ENCODE measurements at places on chromosomes 12 and 14. TPM values are rescaled to one million over a fixed set of nuclear protein-coding genes. Genes with fewer than 3 reads are reported as not detected.

LRCOL1 gene
- total RNA-seq = not detected

ISCA2 gene
- 24.9 TPM for total RNA-seq

ARF3 gene
- total RNA-seq = 130 TPM

CCDC197 gene
- not detected for total RNA-seq

ALDH1L2 gene
- total RNA-seq = 3.9 TPM

KLHL33 gene
- total RNA-seq = 0.35 TPM

HDAC7 gene
- total RNA-seq = 55.1 TPM

CLEC1B gene
- not detected for total RNA-seq

EXOC3L4 gene
- not detected for total RNA-seq

LHX5 gene
- total RNA-seq = not detected

SLCO1B1 gene
- 0.24 TPM for total RNA-seq

ADAMTS20 gene
- total RNA-seq = 8.7 TPM

DNA sequence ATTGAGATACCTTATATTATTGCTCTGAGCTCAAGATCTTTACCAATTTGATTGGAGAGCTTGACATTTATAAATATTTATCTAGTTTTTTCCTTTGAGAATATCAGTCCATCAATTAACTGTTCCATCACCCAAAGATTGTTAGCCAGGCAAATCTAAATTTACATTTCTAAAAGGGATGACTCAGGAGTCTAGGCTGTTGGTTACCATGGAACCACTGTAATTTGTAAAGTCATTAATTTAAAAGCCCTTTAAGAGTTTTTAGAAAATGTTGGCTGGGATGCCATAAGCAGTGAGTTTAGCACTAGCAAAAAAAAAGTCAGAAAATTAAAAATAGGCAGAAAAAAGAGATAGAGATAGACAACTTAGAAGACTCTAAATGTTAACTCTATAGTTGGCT lies 19.5 kb upstream of the SERPINA1 start:
- no peak overlapping the region for H3K4me3 ChIP-seq
- no peak for DNase-seq
- peaks cover 7% of the 10 kb centered on the region for H3K36me3 ChIP-seq
- no peaks in the 10 kb centered on the region for H3K27me3 ChIP-seq
- no peak overlapping the region for H3K27ac ChIP-seq

DNA sequence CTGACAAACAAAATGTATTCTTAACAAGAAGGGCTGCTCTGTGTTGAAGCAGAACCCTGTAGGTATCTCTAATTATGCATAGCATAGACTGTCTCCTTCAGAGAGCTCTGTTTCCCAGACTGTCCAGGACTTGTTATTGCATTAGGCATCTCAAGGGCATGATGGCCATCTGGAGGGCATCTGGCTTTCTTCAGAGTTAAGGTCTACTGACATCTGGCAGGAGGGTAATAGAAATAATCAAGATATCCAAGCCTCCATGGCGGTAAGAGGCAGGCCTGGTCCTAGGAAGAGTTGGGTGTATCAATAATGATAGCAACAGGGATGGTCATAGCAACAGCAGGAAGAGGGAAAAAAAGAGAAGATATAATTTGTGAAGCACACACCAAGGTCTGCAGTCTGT lies 161.2 kb downstream of the TTC8 start:
- no peaks in the 10 kb centered on the region for H3K4me1 ChIP-seq
- no peak overlapping the region for H3K4me3 ChIP-seq
- no peak overlapping the region for H3K27ac ChIP-seq
- no peak for DNase-seq
- H3K27me3 ChIP-seq = no peaks in the 10 kb centered on the region

- no peaks in the 10 kb centered on the region for H3K36me3 ChIP-seq
- H3K4me1 ChIP-seq = no peaks in the 10 kb centered on the region
- H3K27me3 ChIP-seq = no peaks in the 10 kb centered on the region
- H3K27ac ChIP-seq = no peak overlapping the region
Measured at GRCh38 chr12:131379738-131380137, 331.2 kb upstream of the SFSWAP start.

GRCh38 chr12:89663577-89664357 lies 44.9 kb downstream of the ATP2B1 start:
- no peak overlapping the region for H3K27ac ChIP-seq
- peaks cover 9% of the 10 kb centered on the region for H3K4me1 ChIP-seq
- H3K27me3 ChIP-seq = no peaks in the 10 kb centered on the region
- H3K4me3 ChIP-seq = no peak overlapping the region
- no peaks in the 10 kb centered on the region for H3K36me3 ChIP-seq

GRCh38 chr14:69242311-69243224 lies 17.4 kb upstream of the GALNT16 start:
- H3K4me3 ChIP-seq = no peak overlapping the region
- H3K4me1 ChIP-seq = no peaks in the 10 kb centered on the region
- H3K36me3 ChIP-seq = peaks cover under 1% of the 10 kb centered on the region
- H3K27ac ChIP-seq = no peak overlapping the region
- DNase-seq = peak; percentile 82
- no peaks in the 10 kb centered on the region for H3K27me3 ChIP-seq

DNA sequence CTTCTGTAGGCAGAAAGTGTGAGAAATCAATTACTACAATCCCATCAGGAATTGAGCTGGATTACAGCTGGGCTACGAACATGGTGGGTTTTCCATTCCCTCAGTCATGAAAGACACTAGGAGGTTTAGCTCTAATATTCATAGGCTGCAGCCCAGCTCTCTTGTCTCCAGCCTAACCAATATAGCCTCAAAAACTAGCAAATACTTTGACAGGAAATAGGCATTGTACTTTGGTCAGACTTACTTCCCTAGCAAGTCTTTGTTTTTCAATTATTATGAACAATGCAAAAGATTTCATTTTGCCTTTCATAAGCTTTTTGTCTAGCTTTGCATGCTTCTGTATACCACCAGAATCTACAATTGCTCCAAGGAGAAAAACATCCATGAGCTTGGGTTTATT lies 296.2 kb downstream of the GPHN start:
- H3K27me3 ChIP-seq = no peaks in the 10 kb centered on the region
- no peak for DNase-seq
- H3K4me3 ChIP-seq = no peak overlapping the region
- H3K36me3 ChIP-seq = no peaks in the 10 kb centered on the region
- no peaks in the 10 kb centered on the region for H3K4me1 ChIP-seq
- no peak overlapping the region for H3K27ac ChIP-seq

DNA sequence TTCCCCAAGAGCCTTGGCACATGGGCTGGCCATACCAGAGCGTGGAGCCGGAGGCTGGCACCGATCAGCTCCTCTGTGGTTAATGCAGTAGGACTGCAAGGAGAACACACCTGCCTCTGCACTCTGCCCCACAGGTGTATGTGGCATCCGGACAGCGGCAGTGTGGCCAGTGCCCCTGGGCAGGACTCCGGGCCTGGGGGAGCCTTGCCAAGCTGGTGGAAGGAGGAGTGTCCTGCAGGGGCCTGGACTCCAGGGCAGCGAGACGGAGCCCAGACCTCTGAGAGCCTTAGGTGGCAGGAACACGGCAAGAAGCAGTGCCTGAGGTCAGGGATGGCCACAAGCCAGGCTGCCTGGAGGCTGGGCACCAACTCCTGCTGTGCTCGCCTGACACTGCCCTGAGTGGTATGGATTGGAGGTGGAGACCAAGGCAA lies 5.3 kb upstream of the BEGAIN start:
- H3K27ac ChIP-seq = no peak overlapping the region
- no peak for DNase-seq
- no peaks in the 10 kb centered on the region for H3K36me3 ChIP-seq
- peaks cover 15% of the 10 kb centered on the region for H3K27me3 ChIP-seq
- no peaks in the 10 kb centered on the region for H3K4me1 ChIP-seq

DNA sequence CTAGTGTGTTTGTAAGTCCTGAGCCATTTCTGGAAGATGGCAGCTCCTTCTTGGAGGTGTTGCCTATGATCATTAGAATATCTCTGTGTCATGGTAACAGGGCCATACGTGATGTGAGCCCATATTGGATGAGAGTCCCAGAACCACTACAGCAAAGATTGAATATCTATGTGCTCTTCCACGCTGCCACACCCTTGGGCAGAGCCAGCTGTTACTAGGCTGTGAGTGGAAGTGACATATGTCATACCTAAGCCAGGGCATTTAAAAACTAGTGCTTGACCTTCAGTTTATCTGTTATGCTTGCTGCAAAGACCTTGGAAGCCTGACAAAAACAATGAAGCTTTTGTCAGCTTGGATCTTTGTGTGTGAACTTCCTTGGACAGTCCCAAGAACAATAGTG lies 495.1 kb upstream of the CCDC196 start:
- DNase-seq = no peak
- H3K27me3 ChIP-seq = no peaks in the 10 kb centered on the region
- no peak overlapping the region for H3K4me3 ChIP-seq
- no peak overlapping the region for H3K27ac ChIP-seq
- H3K4me1 ChIP-seq = peaks cover 15% of the 10 kb centered on the region
- no peaks in the 10 kb centered on the region for H3K36me3 ChIP-seq

- no peak for DNase-seq
- H3K4me1 ChIP-seq = no peaks in the 10 kb centered on the region
- H3K27ac ChIP-seq = no peak overlapping the region
- H3K4me3 ChIP-seq = no peak overlapping the region
Measured at GRCh38 chr14:96783915-96784224, 13.3 kb upstream of the VRK1 start.

GRCh38 chr12:119989361-119989730 lies 310 bp downstream of the BICDL1 start:
- peak overlapping the region; percentile 52 for H3K4me3 ChIP-seq
- H3K27ac ChIP-seq = no peak overlapping the region

GRCh38 chr14:104048758-104049507 lies 36.6 kb upstream of the ASPG start:
- H3K36me3 ChIP-seq = no peaks in the 10 kb centered on the region
- no peaks in the 10 kb centered on the region for H3K27me3 ChIP-seq
- no peak overlapping the region for H3K27ac ChIP-seq

DNA sequence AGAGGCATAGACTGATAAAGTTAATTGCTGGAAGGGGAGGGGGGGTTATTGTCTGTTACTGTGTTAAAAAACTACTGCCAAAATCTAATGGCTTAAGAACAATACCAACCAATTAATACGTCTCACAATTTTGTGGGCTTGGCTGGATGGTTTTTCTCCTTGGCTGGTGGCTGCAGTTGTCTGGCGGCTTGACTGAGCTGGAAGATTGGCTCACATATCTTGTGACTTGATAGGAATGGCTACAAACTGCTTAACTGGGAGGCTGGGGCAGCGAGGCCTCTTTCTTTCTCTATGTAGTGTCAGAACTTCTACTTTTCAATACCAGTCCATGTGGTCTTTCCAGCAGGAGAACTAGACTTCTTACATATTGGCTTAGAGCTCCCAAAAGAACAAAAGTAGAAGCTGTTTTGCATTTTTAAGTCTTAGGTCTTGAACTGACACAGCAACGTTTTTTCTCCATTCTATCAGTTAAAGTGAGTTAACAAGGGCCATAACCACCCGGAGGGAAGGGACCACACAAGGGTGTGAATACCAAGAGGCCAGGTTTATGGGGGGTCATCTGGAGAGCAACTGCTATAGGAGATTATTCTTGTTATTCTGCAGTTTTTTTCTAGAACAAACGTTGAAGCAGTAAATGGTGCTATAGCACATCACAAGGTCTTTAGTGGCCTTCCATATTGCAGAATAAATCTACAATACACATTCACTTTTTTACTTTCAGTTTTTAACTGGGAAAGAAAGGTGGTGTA lies 46.9 kb downstream of the ZDHHC17 start:
- no peaks in the 10 kb centered on the region for H3K27me3 ChIP-seq
- no peak overlapping the region for H3K27ac ChIP-seq

DNA sequence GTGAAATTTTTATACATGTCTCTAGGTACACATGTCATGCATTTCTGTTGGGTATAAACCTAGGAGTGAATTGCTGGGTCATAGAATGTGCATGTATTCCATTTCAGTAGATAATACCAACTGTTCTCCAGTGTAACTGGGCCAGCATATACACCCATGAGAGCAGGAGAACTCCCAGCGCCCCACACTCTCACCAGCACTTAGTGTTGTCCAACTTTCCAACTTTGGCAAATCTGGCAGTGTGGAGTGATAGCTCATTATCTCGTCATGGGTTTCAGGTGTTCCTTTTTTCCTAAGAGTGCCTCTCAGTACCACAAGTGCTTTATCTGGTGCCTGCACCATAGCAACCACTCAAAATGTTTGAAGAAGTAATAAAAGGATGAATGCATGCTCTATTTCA lies 40.1 kb downstream of the NGB start:
- no peaks in the 10 kb centered on the region for H3K4me1 ChIP-seq
- H3K27ac ChIP-seq = no peak overlapping the region
- no peak for DNase-seq
- no peaks in the 10 kb centered on the region for H3K36me3 ChIP-seq
- H3K4me3 ChIP-seq = no peak overlapping the region

- no peaks in the 10 kb centered on the region for H3K27me3 ChIP-seq
- H3K36me3 ChIP-seq = no peaks in the 10 kb centered on the region
- H3K4me3 ChIP-seq = no peak overlapping the region
- no peak for DNase-seq
- no peak overlapping the region for H3K27ac ChIP-seq
Measured at GRCh38 chr12:127381681-127382080, 885.3 kb upstream of the TMEM132C start.

GRCh38 chr12:24948757-24949722 lies at the start of gene BCAT1:
TSS of gene BCAT1 (minus strand) at chr12:24949101. CDS start at chr12:24948932, 169 bp downstream.
- no peaks in the 10 kb centered on the region for H3K27me3 ChIP-seq
- peak within 1 kb of the TSS; percentile 96 for H3K27ac ChIP-seq
- peaks cover 5% of the 10 kb centered on the region for H3K36me3 ChIP-seq
- peak; percentile 89 for DNase-seq
- H3K4me3 ChIP-seq = peak within 1 kb of the TSS; percentile 72

GRCh38 chr14:104532191-104532555 lies 47.4 kb upstream of the C14orf180 start:
- H3K27ac ChIP-seq = no peak overlapping the region
- no peaks in the 10 kb centered on the region for H3K36me3 ChIP-seq
- no peak overlapping the region for H3K4me3 ChIP-seq
- H3K27me3 ChIP-seq = no peaks in the 10 kb centered on the region
- no peak for DNase-seq

DNA sequence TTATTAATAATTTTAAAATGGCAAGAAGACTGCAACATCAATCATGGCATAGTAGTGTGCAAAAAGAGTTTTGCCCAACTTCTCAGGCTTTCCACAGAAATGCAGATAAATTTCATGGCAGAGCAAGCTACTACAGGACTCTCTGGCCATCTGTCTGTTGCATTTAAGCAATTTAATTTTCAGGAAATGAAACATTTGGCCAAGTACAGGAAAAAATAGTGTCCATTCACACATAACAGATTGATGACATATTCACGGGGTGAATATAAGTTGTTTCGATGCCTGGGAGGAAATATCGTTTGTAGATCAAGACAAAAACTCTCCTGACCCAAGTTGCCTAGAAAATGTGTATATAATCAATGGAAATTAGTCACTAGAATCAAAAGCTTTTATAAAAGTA lies 324.0 kb downstream of the PRKD1 start:
- H3K27ac ChIP-seq = no peak overlapping the region
- peaks cover 14% of the 10 kb centered on the region for H3K4me1 ChIP-seq
- H3K4me3 ChIP-seq = no peak overlapping the region
- no peak for DNase-seq
- H3K36me3 ChIP-seq = no peaks in the 10 kb centered on the region
- H3K27me3 ChIP-seq = no peaks in the 10 kb centered on the region

- no peak overlapping the region for H3K4me3 ChIP-seq
- H3K36me3 ChIP-seq = no peaks in the 10 kb centered on the region
- no peaks in the 10 kb centered on the region for H3K4me1 ChIP-seq
- no peak overlapping the region for H3K27ac ChIP-seq
- DNase-seq = no peak
Measured at GRCh38 chr12:111186347-111186746, 182.5 kb downstream of the PHETA1 start.

All from GM23338 (cell line).